ENCODE measurements at places on chromosomes 6 and 20. TPM values are rescaled to one million over a fixed set of nuclear protein-coding genes. Genes with fewer than 3 reads are reported as not detected.

The POLR1C gene
- 65.1 TPM for total RNA-seq

The TMEM14C gene
- 159 TPM for total RNA-seq

The ACOT13 gene
- 31.6 TPM for total RNA-seq

The TMEM200A gene
- 0.10 TPM for total RNA-seq

The PRL gene
- total RNA-seq: not detected

The GTSF1L gene
- not detected for total RNA-seq

The CRISP3 gene
- not detected for total RNA-seq

The KCNQ5 gene
- total RNA-seq: 9.4 TPM

The FOXC1 gene
- 6.7 TPM for total RNA-seq

The UBE2C gene
- 173 TPM for total RNA-seq

The PROKR2 gene
- not detected for total RNA-seq

The ZNF451 gene
- 71.1 TPM for total RNA-seq

The PDE10A gene
- 27.8 TPM for total RNA-seq
